ENCODE measurements at places on chromosomes 3 and 15. TPM values are rescaled to one million over a fixed set of nuclear protein-coding genes. Genes with fewer than 3 reads are reported as not detected.

DNA sequence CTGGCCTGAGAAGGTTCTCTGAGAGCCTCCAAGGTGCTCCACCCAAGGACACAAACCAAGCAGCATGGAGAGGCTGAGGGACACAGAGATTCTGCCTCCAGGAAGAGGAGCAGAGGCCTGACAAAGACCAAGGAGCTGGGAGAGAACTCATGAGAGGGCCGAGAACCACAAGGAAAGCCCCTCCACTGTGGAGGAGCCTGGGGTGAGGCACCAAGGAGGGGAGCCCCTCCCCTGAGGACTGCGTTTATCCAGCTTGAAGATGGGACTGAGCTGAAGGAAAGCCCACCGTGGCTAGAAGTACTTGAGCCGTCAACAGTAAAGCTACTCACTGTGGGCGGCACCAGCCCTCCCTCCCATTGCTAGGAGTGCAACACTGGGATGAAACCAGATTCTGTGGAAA lies 63.1 kb upstream of the MEF2A start:
- no peak for DNase-seq

GRCh38 chr3:48428572-48429316 lies 1.1 kb downstream of the PLXNB1 start:
- no peak for DNase-seq

DNA sequence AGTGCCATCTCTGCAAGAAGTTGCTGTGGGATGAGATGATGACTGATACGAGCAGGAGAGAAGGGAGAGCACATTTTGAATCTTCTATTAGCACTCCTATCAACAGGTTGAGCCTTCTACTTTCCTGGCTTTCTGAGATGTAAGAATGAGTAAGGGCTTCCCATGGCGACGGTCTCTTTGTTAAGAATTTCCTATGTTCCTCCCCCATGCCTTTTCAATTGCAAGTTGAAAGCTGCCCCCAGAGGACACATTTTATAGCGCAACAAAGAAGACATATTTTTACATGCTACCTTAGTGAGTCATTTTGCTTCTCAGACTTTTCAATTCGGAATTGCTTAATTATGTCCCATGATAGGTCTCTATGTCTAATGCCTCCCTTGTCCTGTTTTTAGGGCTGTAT lies 71.3 kb upstream of the LRTM1 start:
- DNase-seq = peak; percentile 90

DNA sequence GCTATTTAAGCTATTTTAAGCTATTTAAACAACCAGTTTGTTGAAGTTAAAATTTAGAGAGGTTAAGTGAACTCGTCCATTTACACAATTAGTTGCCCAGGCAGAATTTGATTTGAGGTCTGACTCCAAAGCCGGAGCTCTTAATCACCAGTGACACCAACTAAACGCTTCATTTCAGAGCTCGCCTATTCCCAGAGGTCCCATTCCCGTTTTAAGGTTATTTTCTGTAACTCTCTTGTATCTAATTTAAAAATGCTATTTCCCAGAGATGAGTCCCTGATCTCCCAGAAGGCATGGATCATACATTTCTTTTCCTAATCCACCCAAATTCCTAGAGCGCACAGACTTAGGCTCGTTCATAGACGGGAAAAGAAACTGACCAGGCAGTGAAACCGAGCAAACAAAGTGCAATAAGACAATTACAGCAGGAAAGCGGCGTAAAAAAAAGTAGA lies 904 bp upstream of the MCTP2 start:
- no peak for DNase-seq

GRCh38 chr3:121584418-121584817 lies 8.8 kb upstream of the FBXO40 start:
- no peak for DNase-seq

- no peak for DNase-seq
Measured at GRCh38 chr3:109963831-109964230, 626.5 kb upstream of the DPPA4 start.

DNA sequence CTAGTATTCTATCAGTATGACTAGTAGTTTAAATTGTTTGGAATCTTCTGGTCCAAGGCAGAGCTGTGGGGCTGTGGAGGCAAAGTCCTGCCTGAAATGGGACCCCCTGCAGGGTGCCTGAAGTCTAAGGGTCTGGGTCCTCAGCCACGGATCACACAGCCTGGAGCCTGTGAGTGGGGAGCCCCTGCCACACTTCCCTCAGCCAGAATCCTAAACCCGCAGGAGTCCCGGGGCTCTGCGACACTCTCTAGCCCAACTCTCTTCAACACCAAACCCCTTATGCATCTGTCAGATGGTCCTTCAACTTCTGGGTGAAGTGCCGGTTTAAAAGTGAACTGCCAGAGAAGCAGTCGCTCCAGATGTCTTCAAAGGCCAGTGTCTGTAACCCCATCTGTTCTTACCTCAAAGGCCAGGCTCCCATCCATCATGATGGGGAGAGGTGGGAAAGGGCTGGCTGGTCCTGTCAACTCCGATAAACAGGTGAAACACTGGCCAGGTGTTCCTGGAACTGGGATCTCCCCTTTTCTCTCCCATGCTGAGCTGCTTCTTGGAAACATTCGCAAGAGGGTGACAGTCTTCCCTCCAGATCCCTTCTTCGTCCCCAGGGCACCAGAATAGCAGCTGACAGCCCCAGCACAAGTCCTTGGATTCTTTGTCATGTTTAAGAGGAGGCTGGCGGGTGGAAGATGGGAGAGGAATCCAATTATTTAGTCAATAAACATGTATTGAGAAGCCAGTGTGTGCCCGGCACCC lies 45.6 kb downstream of the CPN2 start:
- no peak for DNase-seq

- DNase-seq = no peak
Measured at GRCh38 chr15:83723216-83723615, 69.3 kb downstream of the ADAMTSL3 start.

DNA sequence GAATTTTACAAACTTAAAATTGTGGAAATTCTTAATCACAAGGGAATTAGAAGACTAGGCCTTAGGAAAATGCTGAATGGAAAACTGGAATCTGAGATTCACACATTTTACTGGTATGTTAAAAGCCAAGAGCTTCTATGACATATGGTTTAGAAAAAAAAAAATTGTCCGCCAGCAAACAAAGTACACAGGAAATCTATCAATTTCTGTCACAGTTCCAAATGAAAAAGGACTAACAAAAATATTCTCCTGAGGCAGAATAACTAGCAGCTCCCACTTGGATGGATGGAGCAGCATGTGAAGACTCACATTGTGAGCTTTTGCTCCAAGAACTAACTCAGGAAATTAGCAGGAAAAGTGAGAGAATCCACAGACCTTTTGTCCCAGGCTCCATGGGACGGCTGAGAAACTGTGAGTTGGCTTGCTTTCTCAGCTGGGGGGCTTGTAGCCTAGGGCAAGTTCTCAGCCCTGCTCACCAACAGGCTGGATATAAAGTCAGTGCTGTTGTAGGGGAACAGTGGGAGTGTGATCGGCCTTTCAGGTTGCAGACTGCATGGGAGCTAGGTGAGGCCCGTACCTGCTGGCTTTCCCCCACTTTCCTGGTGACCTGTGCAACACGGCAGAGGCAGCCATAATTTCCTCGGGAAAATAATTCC lies 731.1 kb upstream of the SGO1 start:
- no peak for DNase-seq

- peak; percentile 67 for DNase-seq
Measured at GRCh38 chr3:125078951-125079674, 23.3 kb upstream of the HEG1 start.

- peak; percentile 100 for DNase-seq
Measured at GRCh38 chr15:71294911-71295602, 179.8 kb downstream of the THSD4 start.

- no peak for DNase-seq
Measured at GRCh38 chr15:25543196-25543595, 104.4 kb upstream of the UBE3A start.

- DNase-seq = no peak
Measured at GRCh38 chr15:77545058-77545457, 87.7 kb downstream of the LINGO1 start.

DNA sequence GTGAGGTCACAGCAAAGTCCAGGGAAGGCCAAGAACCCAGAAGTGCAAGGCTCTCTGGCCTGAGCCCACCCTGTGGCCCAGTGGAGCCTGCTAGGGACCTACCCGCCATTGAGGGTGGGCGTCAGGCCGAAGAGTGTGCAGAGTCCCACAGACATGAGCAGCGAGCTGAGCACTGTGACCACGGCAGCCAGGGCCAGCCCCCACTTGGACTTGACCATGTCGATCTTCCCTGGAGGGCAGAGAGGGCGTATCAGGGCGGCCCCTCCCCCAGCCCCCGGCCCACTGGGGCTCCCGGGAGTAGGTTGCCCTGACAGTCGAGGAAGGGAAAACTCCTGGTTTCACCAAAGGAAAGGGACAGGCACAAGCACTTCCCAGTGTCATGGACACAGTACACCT lies 44.6 kb downstream of the PTPN23 start:
- no peak for DNase-seq

GRCh38 chr15:33071451-33071850 lies 123.1 kb downstream of the FMN1 start:
- DNase-seq = peak; percentile 30

DNA sequence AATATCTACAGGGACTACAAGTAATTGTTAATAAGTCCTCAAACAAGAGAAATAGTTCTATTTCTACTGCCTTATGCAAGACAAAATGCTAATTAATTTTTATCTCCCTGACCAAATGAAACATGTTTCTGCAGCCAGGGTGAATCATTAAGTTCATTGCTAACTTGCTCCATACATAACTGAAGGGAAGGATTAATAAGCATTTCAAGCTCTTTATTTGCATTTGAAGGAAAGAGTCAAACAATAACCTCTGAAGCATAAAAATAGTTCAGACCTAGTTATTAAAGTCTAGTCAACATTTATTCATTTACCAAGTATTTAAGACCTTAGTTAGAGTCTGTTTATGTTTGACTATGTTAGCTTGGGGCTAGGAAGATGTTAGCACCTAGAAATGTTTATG lies 120.0 kb downstream of the ATP1B3 start:
- DNase-seq = peak; percentile 7

DNA sequence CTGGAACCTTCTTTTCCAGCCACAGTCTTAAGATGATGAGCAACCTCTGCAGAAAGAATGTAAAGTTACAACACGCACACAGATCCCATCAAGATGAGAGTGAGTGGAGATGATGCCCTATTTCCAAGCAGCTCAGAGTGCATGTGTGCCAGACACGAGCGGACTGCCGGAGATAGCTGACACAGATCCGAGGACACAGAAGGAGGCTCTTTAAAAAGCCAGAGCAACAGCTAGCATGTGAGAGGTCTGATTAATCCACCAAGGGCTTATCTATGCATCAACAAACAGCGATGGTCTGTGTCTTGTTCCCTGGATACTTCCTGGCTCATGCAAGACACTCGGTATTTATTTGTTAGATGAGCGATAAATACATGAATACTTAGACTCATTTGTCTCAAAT lies 128.6 kb upstream of the DLG1 start:
- peak; percentile 54 for DNase-seq

DNA sequence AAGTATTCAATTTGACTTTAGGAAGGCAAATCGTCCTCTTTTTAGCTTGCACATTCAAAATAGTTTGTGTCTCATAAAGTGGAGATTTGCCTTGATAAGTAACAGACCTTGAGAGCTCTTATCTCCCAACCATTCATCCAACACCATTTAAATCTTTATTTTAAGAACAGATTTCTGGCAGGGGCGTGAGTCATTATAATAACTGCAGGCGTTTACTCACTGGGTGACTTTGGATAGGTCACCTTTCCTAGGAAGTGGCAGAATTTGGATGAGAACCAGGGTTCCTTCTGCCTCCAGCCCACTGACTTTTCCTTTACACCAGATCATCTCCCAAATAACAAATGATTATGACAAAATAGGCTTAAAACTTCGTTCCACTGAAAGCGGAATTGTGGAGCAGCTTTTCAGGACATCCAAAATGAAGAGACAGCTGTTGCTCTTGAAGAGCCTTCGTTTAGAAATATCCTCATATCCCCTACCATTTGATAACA lies 5.0 kb downstream of the LMCD1 start:
- DNase-seq = peak; percentile 89

Gene UROC1
- not detected for total RNA-seq

Gene CCDC80
- 136 TPM for total RNA-seq

Gene CTXN2
- total RNA-seq = 0.20 TPM

Gene RHOV
- 0.12 TPM for total RNA-seq

Gene CLDN11
- total RNA-seq = 39.0 TPM

Gene TRH
- total RNA-seq = not detected

Gene ZNF860
- total RNA-seq = not detected

Gene CCDC33
- total RNA-seq = 0.22 TPM

Gene LRTM1
- total RNA-seq = not detected

Gene LTF
- 0.52 TPM for total RNA-seq
